ENCODE measurements at places on chromosomes 2 and 18.

GRCh38 chr2:109554758-109555157 lies 59.0 kb downstream of the SEPTIN10 start:
- no peak for DNase-seq

- no peak for DNase-seq
Observed at GRCh38 chr2:237143676-237144440, 58.2 kb downstream of the COPS8 start.

DNA sequence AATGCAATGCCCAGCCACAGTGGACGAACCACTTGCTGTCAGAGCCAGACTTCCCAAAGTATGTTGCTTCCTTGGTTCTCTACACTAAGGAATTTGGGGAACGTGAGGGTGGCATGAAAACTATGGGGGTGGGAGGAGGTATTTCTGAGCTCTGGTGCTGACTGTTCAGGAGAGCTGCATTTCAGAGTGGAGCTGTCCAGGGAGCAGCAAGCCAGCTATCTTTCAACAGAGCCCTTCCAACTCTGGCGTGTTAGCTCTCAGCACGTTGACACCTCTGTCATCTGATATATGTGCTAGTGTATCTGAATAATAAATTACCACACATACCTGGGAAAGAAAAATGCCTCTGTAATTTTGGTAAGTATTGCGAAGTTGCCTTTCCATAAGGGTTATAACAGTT lies 66.1 kb downstream of the SAP130 start:
- DNase-seq, result no peak

DNA sequence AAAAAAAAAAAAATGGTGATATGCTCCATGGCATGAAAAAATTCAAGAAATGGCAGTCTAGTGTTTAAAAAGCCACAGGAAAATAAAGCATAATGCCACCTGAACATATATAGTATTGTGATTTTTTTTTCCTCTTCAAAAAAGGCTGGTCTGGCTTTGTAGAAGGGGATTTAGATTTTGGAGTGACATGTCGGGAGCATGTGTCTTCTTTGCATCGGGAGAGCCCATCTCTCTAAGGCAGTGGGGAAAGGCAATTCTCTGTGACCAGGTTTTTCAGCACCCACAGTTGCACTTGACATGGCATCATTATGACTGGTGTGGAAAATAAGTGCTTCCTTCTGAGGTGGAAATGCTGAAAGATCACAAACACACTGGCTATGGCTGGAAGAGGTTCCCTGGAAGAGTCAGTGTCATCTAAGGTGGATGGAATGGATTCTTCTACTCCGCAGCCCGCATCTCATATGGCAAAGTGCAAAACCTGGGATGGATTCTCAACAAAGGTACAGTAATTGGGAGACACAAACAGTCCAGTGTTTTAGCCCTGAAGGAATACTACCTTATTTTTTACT lies 172.5 kb downstream of the AGAP1 start:
- DNase-seq, result peak; percentile 42

DNA sequence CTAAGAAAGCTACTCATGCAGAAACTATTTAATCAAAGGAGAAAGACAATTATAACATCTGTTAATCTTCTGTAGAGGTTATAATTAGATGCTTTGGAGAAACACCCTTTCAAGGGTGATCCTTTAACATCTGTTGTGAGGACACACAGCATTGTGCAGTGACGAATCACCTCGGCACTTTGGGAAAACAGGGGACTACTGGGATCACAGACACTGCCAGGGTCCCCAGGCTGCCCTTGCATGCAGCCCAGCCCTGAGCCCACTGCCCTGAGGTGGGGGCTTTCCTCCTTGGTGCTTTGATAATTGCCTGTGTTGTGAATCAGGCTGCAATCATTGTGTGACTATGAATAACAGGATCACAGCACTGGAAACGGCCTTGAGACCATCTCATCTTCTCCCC lies 10.6 kb downstream of the NCKAP5 start:
- no peak for DNase-seq

DNA sequence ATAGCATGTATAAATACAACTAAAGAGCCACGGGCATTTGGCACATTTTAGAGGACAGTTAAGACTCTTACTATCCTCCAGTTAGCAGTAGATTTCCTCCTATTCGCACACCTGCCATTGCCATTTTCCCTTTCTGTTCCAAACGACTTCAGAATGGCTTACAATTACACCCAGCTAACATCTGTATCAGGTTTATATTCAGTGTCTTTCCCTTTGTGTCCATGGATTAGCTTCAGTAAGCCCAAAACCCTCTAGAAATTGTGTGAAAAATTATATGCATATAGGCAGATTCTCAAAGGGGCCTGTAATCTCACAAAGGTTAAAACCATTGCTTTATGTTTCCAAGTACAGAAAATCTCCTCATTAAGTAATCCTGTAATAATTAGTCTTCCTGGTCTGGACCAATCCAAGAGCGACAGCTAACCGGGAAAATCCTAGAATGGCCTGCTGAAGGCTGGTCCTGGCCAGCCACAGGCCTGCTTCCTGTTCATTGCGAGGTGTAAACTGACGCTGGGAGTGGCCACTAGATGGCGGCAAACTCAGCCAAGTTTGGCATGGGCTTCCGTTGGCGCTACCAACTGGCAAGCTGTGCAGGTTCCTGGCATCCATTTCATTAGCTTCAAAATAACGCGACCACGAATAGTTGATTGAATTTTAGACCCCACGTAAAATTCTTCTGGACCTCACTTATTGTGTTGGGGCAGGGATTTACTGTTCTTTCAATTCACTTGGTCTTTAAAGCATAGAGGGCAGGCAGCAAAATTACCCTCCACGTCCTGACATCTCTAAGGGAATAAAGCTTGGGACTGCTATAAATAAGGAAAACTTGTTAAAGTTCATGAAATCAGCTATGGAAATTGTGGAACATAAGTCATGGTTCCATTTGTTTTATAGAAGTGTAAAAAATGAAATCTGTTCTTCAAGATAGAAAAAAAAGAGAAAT lies 17.1 kb downstream of the ARHGAP25 start:
- DNase-seq, result peak; percentile 89

DNA sequence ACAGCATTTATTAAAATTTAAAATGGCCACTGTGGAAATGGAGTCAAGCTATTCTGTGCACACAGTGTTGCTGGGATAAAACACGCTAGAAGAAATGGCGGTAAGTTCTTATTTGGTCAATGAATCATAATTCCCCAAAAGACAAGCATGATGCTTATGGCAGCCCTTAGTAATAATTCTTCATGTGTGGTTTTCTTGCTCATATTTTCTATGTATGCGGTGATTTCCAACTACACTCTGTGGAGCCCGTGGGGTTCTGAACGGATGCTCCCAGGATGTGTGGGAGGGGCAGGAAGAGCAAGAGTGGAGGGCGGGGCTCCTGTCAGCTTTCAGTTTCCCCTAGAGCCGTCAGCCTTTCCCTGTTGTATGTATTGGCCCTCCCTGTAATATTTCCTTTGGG lies 91.7 kb upstream of the RMDN2 start:
- no peak for DNase-seq

GRCh38 chr2:47535996-47536395 lies 133.0 kb downstream of the MSH2 start:
- no peak for DNase-seq

DNA sequence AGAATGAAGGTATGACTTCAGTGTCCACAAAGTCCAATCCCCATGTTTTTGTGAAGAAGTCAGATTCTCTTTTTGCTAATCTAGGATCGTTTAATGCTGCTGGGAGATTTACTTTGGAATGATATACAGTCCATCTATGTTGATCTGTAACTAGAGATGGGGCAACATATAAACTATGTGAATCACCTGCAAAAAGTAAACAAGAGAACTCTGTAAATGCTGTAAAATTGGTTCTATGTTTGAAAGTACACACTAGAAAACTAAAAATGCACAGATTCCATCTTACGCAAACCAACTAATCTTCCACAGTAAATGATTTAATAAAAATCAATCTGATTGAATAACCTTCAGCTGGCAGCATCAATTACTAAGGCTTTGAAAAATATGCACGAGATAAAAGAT lies 37.5 kb downstream of the VPS54 start:
- no peak for DNase-seq

DNA sequence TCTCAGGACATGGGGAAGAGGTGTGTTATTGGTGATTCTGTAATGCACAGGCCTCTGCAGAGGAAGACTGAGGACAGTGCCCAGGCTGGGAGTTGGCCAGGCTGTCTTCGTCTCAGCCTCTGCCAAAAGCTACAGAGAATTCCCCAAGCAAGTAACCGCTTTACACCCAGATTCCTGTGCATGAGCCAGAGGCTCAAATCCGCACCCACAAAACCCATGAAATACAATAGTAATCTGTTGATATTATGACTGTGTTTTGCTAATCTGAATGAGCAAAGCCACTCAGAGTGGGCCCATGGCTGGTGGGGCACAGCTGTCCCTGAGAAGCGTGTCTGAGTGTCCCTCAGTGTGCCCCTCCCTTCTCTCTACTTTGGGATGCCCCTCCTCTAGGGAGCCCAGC lies 149.5 kb upstream of the PXDN start:
- DNase-seq, result no peak

- DNase-seq, result no peak
Observed at GRCh38 chr2:14288016-14288415, 344.5 kb upstream of the LRATD1 start.

- DNase-seq, result no peak
Observed at GRCh38 chr2:119536211-119536610, 8.0 kb upstream of the CFAP221 start.

DNA sequence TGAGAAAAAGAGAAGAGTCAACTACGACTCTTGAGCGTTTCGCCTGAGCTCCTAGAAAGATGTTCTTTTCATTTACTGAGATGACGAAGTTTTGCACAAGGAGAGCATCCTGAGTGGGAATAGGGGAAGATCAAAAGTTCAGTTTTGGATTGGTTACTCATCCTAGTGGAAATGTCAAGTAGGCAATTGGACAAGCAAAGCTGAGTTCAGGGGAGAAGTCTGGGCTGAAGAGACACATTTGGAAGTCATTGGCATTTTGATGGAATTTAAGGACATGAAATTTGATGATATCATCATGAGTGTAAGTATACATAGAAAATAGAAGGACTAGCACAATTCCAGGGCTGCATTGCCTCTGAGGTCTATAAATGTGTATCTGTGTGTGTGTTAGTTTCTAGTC lies 416.6 kb downstream of the RAD51AP2 start:
- no peak for DNase-seq

GRCh38 chr18:8889489-8889888 lies 184.1 kb downstream of the MTCL1 start:
- DNase-seq, result no peak

DNA sequence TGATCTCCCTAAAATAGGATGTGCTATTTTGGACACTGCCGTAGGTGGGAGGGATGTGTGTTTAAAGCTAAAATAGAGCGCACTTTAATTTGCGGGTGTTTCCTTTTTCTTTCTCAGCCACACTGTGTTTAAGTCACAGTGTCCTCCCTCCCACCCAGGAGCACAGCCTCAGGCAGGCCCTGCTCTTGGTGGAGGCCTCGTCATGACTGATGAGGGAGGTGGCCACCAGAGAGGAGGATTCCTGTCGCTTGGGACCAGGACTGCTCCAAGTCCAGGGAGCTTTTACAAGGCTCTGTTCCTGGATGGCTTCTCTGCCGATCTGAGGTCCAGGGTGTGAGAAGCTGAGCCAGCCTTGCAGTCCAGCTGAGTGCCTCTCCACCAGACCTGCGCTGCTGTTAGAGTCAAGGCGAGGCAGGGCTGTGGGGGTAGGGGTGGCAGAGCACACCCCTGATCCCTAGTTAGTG lies 33.5 kb downstream of the INPP4A start:
- DNase-seq, result no peak

DNA sequence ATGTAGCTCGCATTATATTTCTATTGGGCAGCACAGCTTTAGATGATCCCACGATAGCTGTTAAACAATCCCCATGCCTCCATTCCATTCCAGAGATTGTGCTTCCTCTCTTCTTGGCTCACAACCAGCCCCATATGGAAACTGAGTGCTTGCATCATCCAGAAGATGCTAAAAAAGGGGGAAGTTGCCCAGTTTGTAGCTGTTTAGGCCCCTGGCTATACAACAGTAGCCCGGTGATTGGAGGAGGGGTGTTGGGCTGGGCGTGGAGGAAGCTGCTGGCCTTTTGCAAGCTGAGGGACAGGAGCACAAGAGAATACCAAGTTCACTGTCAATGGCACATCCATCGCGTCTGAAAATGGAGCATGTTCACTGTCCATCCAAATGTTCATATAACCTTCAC lies 360.2 kb downstream of the ALK start:
- no peak for DNase-seq

- no peak for DNase-seq
Observed at GRCh38 chr2:133085646-133086045, 415.6 kb upstream of the LYPD1 start.

- no peak for DNase-seq
Observed at GRCh38 chr2:62338111-62338510, 142.2 kb downstream of the B3GNT2 start.

GRCh38 chr2:63992061-63992685 lies 27.1 kb downstream of the VPS54 start:
- DNase-seq, result no peak

- DNase-seq, result no peak
Observed at GRCh38 chr2:88950010-88950409, 258.5 kb downstream of the RPIA start.

- DNase-seq, result no peak
Observed at GRCh38 chr2:202133200-202133908, 60.3 kb downstream of the KIAA2012 start.

GRCh38 chr2:156306821-156307220 lies 25.7 kb downstream of the NR4A2 start:
- DNase-seq, result no peak

- no peak for DNase-seq
Observed at GRCh38 chr2:196391149-196391479, 219.7 kb upstream of the STK17B start.

- no peak for DNase-seq
Observed at GRCh38 chr2:120934574-120935338, 199.1 kb downstream of the GLI2 start.

DNA sequence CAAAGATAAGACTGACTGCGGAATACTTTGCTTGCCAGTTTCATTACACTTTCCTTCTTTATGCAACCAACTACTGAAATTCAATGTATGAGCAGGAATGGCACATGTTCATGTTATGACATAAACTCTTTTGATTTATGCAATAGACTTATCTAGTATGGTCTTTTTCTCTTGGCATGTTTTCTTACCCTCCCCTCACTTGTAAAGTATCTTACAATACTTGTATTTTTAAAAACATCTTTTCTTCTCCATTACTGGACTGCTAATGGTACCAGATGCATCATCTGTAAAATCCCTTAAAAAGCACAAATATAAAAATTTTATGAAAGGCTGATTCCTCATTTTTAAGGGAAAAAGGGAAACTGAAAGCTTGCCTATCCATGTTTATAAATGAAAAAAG lies 373.8 kb downstream of the ZEB2 start:
- DNase-seq, result no peak

DNA sequence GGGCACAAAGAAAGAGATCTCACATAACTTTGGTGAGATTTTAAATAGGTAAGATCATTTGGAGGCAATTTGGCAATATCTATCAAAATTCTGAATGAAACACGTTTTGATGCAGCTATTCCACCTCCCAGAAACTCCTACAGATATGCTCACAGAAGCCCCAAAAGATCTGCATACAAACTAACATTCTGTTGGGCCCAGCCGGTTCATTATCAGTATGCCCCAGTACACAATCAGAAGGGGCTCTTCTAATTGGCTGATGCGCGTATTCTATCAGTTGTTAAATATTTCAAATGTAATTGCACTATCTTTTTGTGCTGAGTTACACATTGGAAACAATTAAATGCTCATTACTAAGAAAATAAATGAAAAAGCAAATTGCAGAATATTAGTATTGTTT lies 7.1 kb upstream of the TGIF1 start:
- no peak for DNase-seq

- DNase-seq, result no peak
Observed at GRCh38 chr18:48393170-48393569, 16.0 kb downstream of the ZBTB7C start.
